ENCODE measurements at places on chromosomes 16 and 17.
A peak's percentile ranks its signal among the peaks of the same experiment; 100 is the strongest.

DNA sequence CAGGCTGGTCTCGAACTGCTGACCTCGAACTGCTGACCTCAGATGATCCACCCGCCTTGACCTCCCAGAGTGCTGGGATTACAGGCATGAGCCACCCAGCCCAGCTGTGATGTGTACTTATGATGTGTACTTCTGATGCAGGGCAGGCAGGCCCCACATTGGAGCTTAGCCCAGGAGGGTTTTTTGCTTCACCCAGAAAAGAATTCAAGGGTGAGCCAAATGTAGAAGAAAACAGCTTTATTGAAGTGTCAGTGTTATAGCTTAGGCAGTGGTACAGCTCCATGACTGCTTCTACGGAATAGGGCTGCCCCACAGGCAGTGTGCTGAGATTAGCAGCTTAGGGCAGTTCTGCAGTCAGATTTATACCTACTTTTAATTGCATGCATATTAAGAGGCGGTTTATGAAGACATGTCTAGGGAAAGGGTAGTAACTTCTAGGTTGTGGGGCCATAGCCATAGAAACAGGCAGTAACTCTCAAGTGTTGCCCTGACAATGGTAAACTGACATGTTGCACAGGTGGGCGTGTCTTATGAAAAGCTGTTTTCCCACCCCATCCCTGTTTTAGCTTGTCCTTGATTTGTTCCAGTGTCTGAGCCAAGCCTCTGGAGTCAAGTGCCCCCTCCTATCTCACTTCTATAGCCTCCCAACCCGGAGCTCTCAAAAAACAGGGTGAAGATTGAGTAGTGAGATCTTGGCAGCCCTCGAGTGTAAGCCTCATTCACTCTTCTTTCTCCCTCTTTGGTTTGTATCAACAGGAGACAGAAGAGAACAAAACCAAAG, 24.1 kb upstream of the POLR3E start:
- no peak for DNase-seq

DNA sequence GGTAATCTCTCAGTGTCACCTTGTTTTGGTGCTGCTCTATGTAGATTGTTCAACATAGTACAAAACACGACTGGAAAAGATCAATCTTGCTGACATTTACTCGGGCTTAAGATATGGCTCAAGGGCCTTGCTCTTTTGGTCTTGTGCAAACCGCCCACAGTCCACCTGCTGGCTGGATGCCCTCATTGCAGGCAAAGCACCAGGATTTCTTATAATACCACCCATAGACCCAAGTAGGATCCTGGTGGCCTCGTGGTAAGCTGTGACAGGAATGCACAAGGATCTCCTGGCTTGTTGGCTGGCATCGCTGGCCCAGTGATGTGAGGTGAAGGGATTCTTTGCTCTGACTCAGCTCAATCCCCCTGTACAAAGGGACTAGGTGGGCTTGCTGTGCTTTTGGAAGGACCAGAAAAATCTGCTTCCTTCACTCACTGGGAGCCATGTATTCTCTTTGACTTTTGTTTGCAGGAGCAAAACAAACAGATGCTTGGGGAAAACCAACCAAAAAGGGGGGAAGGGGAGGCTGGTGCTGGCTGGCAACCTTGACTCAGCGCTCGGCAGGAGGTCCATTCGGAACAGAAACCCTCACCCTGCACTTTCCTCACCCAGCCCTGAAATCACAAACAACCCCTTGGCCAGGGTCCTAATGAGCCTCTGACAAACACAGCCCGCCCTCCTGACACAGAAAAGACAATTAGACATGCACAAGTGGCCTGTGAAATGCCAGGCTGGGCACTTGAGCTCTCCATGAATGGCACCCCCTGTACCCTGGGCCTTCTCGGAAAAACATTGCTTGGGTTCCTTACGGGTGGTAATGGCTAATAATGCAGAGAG, 36.6 kb upstream of the MED9 start:
- peak; percentile 62 for DNase-seq

GRCh38 chr17:77314601-77315000, 173.8 kb downstream of the SEC14L1 start:
- DNase-seq: no peak

DNA sequence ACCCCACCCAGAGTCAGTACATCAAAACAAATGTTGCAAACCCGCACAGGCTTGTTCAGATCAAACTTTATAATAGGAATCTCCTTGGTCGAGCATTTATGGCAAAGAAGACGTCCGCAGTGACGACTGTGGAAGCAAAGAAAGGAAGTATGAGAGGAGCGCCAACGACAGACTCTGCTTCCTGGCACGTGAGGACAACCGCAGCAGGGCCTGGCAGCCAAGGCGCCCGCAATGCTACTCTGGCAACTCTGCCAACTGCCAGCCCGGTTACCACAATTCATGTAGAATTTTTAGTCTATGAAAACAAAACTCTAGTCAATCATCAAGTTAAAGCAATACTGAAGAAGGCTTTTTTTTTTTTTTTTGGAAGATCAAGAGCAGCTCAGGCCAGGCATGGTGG, 24.8 kb downstream of the CYB5D2 start:
- DNase-seq: no peak

DNA sequence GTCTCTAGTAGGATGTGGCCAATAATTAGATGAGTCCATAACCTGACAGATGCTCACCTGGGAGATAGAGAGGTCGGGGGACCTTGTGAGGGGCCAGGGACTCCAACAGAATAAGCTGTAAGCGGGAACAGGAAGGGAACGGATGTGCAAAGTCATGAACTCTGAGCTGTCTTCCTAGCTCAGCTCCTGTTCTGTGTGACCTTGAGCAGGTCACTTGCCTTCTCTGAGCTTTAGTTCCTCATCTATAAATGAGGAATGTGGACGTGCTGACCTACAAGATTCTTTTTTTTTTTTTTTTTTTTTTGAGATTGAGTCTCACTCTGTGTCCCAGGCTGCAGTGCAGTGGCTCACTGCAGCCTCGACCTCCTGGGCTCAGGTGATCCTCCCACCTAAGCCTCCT, 58.9 kb downstream of the AKAP1 start:
- DNase-seq: no peak

- no peak for DNase-seq
Observed at GRCh38 chr17:70955441-70955840, 786.1 kb downstream of the KCNJ2 start.

DNA sequence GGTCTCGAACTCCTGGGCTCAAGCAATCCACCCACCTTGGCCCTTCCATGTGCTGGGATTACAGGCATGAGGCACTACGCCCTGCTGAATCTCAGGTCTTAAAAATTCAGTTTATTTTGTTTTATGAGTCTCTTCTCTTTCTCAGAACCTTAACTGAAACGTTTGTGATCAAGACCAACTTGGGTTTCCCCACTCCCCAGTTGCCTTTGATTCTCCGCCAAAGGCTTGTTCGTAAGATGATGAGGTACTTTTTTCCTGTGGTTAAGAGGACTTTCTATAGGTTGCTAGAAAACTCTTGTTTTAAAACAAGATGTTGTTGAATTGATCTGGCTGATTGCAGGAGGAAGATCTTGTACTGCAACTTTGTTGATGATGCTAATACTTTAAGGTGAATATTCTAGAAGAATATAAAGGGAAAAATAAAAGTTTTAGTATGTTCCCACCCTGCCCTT, 11.7 kb downstream of the ABCC1 start:
- peak; percentile 30 for DNase-seq

GRCh38 chr17:34349751-34350150, 6.5 kb upstream of the CCL13 start:
- DNase-seq: no peak

- no peak for DNase-seq
Observed at GRCh38 chr16:48501516-48502377, 108.2 kb downstream of the N4BP1 start.

DNA sequence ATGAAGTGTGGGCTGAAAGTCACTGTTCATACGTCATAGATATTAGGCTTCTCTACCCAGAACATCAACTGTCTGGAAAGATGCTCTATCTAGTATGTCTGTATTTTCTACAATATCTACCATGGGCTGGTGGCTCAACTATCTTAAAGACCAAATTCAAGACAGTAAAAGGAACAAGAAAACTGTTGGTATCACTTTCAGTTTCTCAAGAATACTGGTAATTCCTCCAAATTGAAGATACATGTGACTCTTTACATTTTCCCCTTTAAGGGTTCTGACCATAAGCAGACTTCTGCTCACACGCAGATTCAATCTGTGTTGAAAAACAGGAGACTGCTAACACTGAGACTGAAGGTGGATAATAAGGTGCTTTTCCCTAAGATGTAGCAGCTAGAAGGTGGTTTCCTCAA, 24.2 kb downstream of the XPO6 start:
- no peak for DNase-seq
